GM04503 (cell line): ENCODE measurements at places on chromosomes 7 and 10.
A peak's percentile ranks its signal among the peaks of the same experiment; 100 is the strongest.

- DNase-seq = no peak
Measured at GRCh38 chr7:117225536-117225935, 97.3 kb downstream of the WNT2 start.

DNA sequence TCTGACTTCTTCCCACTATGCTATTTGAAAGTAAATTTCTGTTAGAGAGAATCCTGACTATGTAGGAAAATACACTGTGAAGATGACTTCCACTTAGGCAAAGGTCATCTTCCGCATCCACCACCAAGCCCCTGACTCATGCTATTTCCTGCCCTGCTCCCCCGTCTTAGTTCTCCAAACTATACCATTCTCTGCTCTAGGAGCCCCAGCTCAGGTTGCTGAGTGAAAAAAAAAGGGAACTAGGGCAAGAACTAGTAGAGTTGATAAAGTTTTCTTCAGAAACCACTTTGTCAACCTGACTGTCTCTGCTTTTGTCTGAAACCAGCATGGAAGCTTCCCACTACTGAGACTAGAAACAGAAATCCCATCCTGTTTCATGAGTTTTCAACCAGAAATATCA is 96.9 kb downstream of the EVX1 start:
- DNase-seq = no peak

- no peak for DNase-seq
Measured at GRCh38 chr7:37193087-37193774, 255.4 kb downstream of the ELMO1 start.

GRCh38 chr10:60974463-60975149 is 30.6 kb upstream of the RHOBTB1 start:
- DNase-seq = no peak

- peak; percentile 14 for DNase-seq
Measured at GRCh38 chr10:98528166-98528804, 81.5 kb upstream of the HPS1 start.

DNA sequence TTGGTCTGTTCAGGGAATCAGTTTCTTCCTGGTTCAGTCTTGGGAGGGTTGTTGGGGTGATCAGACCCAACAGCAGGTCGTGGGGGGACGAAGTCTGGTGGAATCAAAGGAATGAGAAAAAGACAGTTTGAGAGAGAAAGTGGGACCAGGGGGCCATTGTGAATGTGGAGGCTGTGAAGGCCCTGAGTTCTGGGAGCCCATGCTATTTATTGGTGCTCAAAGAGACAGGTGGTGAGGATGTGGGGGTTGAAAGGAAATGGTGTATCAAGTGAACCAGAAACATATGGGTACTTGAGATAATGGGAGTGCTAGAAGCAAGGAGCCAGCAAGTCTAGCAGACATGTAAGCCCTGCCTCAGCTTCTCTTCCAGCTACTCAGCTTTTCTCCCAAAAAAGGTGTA is 84.1 kb downstream of the CCSER2 start:
- DNase-seq = no peak

DNA sequence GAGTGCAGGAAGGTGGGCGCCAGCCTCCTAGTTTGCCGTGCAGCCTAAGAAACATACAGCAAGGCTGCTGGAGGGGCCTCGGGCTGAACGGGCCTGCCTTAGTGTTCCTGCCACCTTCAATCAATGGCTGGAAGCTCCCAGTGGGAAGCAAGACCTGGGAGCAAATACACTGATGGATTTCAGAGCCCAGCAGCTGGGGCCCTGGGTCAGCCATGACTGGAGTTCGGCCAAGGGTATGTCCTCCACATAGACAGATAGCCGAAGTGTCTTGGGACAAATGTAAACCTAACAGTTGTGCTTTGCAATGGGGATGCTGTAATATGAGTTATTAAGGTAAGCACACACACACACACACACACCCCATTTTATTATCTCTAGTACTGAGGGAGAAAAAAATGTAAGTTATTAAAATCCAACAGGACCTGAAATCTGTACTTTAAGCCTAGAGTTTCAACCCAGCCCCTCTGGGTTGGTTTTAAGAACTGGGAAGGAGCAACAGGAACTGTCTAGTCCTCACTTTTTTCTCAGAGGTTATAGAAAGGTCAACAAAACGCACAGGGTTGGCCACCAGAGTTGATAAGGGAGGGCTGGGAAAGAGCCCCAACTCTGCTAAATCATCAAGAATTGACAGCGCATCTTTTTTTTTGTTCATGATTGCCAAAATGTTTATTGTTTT is 50.0 kb upstream of the CELF2 start:
- no peak for DNase-seq

- DNase-seq = no peak
Measured at GRCh38 chr10:18699849-18700840, 40.9 kb downstream of the ARL5B start.

DNA sequence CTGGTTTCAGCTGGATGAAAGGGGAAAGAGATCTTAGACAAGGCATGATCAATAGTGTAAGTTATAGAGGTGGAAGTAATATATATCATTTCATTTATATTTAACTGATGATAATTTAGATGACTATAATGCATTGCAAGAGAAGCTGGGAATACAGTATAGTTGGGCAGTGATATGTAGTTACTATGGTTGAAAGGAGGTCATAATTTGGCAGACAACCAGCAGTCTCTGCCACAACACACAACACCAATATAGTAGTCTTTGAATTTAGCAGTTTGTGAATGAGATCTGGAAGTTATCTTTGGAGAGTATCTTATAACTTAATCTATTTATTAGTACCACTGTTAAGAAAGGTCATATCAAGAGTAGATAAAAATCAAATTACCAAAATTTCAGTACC is 39.9 kb downstream of the TAX1BP1 start:
- DNase-seq = no peak

GRCh38 chr10:3895045-3895631 is 110.1 kb upstream of the KLF6 start:
- DNase-seq = no peak

GRCh38 chr7:96174812-96175211 is 147.1 kb downstream of the SLC25A13 start:
- no peak for DNase-seq

GRCh38 chr7:1579481-1580421 is 9.9 kb upstream of the PSMG3 start:
- no peak for DNase-seq

GRCh38 chr10:132359305-132360040 is 27.5 kb downstream of the LRRC27 start:
- DNase-seq = no peak

- DNase-seq = no peak
Measured at GRCh38 chr7:143172354-143172753, 10.9 kb upstream of the TAS2R39 start.

DNA sequence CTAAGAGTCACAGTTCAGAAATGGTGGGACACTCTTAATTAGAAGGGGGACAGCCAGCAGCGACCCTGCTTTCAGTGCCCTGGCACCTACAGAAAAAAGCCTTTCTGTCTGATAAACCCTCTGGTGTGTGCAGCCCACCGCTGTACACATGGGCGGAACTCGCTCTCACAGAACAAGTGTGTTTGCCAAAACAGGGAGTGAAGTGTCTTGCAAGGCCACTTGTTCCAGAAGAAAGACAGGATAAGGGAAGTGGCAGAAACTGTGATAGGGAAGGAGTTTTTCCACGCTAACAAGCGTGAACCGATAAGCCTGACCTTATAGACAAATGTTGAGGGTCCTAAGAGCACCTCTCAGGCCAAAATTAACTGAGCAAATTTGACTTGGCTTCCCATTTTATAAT is 203.7 kb upstream of the TCF7L2 start:
- no peak for DNase-seq

DNA sequence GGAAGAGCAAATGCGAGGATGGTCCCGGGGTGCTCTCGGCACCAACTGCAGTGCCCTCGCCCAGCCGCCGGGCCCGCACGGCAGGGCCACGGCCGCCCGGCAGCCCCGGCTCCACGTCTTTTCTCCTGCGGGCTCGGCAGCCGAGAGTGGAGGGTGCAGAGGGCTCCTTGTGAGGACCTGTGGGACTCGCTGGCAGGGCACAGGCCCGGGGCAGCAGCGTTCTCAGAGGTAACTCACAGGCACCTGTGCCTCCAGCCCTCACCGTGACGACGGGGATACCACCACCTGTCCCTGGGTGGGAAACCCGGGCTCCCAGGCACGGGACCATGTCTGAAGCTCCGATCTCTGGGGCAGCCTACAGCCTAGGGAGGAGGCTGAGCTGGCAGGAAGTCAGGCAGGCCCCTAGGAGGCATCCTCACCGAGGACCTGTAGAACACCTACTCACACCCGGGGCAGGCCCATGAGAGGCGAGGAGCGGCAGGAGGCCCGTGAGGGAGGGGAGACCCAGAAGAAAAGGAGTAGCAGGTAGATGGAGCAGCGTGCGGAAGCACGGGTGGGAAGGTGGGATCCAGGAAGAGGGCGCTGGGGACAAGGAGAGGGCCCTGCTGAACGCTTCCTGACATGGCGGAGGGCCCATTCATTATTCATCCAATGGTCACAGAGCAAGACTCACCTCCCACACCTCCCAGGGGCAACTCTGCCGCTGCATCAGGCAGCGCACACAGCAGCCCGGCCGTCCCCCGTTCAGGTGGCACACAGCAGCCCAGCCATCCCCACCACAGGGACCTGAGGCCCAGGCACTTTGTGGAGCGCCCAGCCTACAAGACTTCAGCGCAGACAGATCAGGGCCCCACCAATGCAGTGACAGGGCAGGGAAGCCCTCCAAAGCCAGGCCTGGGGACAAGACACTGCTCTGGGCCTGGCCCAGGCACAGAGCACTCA is 244.9 kb downstream of the MAD1L1 start:
- DNase-seq = no peak

GRCh38 chr10:16742165-16742960 is 74.9 kb downstream of the RSU1 start:
- no peak for DNase-seq

- DNase-seq = no peak
Measured at GRCh38 chr10:50514995-50515394, 108.8 kb downstream of the SGMS1 start.

- no peak for DNase-seq
Measured at GRCh38 chr7:112202816-112203215, 3.4 kb downstream of the DOCK4 start.

DNA sequence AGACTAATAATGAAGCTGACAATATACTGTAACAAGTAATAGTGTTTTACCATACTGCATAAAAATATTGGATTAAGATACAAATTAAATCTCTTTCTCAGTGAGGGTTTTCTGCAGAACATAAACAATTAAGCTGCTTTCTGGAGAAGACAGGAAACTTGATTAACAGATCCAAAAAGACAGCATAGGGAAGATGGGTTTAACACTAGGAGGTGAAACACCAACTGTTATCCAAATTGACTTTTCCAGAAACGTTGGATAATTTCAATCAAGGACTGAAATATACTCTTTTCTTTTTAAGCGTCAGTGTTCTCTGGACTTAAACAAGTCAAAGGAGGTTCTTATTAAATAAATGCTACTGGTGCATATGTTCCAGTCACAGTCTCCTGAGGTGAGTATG is 45.3 kb upstream of the IMMP2L start:
- no peak for DNase-seq

- DNase-seq = no peak
Measured at GRCh38 chr10:47071891-47072290, 160.7 kb downstream of the PTPN20 start.
